Activated T-helper 1 cell treated with anti-CD3 and anti-CD28 coated beads, Interleukin-12 subunit alpha, Interleukin-12 subunit beta, Interleukin-2, Interleukin-4 antibody, amounts not matched to agents 30 ng/mL and 10 ng/mL and 1 ng/mL, durations not matched to agents 14 hours and 24 hours and 36 hours (primary cell): ENCODE measurements at places on chromosomes 2 and 18. TPM values are rescaled to one million over a fixed set of nuclear protein-coding genes. Genes with fewer than 3 reads are reported as not detected.
A peak's percentile ranks its signal among the peaks of the same experiment; 100 is the strongest.

- no peak for DNase-seq
Observed at GRCh38 chr2:27041752-27042151, 9.0 kb downstream of the TMEM214 start.

STEAP3 gene
- total RNA-seq: 0.07 and 0.13 TPM in 2 replicates

ALPP gene
- total RNA-seq: not detected in 2 replicates

DNA sequence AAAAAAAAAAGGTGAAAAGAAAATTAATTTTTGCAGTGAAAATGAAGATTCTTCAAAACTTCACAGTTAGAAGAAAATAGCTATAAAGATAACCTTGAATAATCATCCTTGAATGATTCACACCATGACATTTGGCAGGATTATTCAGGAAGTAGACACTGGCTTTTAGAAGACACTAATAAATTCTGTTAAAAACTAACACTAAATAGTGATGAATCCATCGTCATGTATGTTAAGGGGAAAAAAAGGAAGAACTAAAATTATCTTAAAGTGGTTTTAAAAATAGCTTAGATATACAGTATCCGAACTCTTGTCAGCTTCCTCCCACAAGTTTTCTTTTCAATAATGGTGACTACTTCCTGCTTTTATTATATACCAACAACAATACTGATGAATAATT, 10.2 kb downstream of the USP37 start:
- no peak for DNase-seq

GRCh38 chr2:20167356-20167755, 57.6 kb downstream of the SDC1 start:
- no peak for DNase-seq

DNA sequence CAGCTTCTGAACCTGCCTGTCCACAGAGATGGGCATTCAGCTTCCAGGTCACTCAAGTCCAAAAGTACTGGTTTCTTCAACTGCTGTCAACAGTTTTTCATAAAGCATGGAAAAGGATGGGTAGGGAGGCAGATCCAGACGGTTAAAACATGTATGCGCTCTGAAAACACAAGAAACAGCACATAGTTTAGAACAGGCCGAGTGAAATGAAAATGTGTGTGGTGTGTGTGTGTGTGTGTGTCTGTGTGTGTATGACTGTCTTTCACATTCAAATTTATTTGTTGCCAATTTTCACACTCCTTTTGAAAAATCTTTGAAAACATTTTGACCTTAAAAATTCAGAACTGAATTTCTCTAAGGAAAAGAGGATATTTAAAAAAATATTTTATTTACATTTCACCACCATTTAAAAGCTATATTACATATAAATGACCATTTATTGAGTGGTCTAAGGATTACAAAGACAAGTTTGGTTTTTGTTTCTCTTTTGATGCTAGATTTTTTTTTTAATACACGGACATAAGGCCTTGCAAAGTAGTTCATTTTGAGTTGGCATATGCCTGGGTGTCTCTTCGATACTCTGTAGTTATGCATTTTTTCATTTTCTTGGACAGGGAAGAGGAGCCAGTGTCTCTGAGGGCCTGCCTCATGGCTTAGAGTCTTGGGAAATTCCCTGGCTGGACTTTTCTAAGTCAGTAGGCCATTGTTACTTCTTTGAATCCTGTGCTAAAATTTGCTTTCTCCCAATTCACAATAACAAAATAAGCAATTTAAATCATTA, 30.0 kb upstream of the STK17B start:
- DNase-seq: no peak

- DNase-seq: no peak
Observed at GRCh38 chr2:67873916-67874315, 188.9 kb downstream of the C1D start.

- DNase-seq: no peak
Observed at GRCh38 chr2:7476371-7476770, 559.2 kb downstream of the RNF144A start.

DNA sequence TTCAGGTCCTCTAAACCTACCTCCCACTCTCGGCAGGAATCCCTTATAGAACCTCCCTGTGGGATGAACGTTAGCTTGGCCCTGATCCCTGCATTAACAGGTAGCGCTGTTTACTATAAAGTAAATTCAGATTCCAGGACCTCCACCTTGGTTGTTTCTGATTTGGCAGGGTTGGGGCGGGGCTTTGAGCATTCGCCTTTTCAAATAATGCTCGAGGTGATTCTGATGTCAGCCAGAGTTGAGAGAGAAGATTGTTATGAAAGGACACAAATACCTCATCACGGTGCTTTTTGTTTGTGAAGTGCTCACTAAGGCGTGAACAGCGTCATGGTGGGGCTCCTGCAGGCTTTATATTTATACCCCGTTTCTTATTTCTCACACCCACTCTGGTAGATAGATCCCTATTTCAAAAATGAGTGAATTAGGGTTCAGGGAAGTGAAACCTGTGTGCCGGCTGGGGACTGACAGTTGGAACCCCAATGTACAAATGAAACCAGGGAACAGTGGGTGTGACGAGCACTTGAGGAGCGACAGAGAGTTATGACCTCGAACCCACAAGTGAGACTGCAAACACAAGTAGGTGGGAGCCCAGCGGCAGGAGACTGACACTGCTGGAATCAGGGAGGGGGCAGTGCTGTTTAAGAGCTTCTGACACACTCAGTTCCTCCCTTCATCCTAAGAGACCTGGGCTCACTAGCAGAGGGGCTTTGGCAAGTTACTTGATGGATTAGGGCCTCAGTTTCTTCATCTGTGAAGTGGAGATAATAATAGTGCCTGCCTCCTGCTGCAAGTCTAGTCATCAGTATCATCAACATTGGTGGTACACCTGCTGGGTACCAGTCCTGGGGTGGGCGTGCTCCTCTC, 14.2 kb upstream of the CXCR4 start:
- DNase-seq: peak; percentile 60

GRCh38 chr18:25275412-25276001, 76.5 kb downstream of the ZNF521 start:
- DNase-seq: no peak

BMP10 gene
- total RNA-seq: not detected in 2 replicates
